ENCODE measurements at places on chromosomes 1 and 21.

GRCh38 chr21:25961042-25961441 is 209.5 kb downstream of the APP start:
- no peak for DNase-seq

- no peak for DNase-seq
Observed at GRCh38 chr1:152924191-152924590, 15.8 kb downstream of the IVL start.

DNA sequence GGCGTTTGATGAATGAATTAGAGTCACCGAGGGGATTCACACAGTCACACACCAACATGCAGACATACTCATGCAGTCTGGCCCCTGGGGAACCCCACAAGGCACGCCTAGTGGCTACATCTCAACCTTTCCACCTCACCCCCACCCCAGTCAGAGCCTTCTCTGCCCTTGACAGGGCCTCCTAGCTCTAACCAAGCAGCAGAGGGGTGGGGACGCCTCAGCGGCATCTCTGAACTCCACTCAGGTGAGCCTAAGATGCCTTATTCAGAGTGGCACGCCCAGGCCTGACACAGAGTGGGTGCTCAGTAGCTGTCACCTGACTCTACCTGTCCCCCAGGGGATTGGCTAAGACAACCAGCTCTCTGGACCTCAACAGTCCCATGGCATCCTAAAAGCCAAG is 3.7 kb upstream of the SDC3 start:
- no peak for DNase-seq

DNA sequence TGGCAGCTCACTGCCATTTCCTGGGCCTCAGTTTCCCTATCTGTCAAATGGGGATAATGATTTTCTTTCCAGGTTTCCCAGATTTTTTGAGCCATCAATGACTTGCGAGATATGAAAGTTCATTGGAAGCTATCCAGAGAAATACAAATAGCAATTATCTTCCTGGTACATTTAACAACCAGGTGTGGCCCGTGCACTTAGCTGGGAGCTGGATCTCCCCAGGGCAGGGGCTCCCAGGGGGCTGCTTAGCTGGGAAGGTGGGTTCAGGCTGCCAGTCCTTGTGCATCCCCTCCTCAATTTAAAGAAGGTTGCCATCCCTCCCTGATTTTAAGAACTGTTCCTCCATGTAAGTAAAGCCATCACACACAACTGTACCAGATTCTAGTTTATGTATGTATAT is 3.6 kb upstream of the TMEM54 start:
- DNase-seq, result no peak

GRCh38 chr1:248871837-248872401 is 13.0 kb upstream of the ZNF692 start:
- DNase-seq, result no peak

DNA sequence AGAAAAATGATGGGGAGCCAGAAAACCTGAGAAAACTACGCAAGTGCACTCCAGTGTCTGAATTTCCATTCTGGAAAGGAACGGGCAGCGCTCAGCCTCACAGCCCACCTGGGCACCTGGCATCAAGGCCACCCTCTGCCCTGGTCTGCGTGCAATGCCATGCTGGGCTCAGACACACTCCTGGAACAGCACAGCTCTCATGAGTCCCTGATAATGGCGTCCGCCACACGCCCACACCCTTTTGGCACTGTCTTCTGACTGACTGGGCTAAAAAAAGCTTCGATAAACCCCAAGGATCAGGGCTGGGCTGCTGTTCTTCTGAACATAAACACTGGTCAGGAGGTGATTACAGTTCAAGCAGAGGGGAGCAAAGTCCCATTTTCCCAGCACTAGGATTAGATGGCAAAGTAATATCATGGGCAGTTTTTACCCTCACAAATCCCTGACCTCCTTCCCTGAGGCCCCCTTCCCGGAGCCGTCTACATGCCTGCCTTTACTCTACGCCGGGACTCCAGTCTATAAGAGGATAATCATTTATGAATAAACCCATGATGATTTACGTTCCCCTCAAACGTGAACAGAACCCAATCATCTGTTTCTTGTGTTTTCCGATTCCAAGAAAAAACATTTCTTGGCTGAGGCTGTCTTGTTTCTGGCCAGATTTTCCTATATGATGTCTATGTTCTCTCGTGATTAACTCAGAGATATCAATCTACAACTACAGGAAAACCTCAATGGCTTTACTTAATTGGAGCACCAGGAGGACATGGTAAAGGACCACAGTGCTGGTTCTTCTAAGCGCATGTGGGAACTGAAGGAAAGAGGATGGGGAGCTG is 22.6 kb downstream of the RCAN1 start:
- no peak for DNase-seq

DNA sequence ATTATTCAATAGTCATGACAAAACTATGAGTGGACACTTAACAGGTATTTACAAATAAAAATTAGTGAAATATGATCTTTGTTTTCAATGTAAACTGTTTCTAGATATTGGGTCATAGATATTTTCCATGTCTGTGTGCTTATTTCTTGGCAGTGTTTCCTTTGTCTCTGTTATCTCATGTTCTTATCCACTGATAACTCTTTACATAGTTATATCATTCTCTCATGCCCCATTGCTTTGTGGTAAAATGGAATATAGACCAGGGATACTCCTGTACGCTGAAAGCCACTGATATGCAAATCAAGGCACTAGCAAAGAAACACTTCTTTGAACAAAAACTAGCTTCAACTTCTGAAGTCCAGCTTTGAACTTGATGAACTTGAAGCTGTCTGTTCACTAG is 113.1 kb downstream of the ITSN1 start:
- no peak for DNase-seq

GRCh38 chr1:14597343-14598006 is 1.0 kb upstream of the KAZN start:
- DNase-seq, result no peak

DNA sequence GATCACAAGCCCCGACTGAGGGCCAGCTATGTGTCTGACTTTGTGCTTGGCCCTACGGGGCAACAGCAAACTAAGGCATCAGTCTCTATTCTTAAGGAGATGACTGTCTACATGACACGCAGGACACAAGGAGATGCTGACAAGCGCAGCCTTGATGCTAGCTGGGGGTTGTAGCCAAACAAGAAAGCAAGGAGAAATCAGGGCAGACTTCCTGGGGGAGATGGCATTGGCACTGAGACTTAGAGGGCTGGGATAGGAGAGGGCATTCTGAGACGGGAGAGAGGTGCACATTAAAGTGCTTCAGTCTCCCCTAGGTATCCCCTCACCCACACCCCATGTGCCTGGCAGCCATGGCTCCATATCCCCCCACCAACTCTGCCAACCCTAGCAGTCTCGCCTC is 210.8 kb upstream of the POU3F1 start:
- DNase-seq, result no peak

DNA sequence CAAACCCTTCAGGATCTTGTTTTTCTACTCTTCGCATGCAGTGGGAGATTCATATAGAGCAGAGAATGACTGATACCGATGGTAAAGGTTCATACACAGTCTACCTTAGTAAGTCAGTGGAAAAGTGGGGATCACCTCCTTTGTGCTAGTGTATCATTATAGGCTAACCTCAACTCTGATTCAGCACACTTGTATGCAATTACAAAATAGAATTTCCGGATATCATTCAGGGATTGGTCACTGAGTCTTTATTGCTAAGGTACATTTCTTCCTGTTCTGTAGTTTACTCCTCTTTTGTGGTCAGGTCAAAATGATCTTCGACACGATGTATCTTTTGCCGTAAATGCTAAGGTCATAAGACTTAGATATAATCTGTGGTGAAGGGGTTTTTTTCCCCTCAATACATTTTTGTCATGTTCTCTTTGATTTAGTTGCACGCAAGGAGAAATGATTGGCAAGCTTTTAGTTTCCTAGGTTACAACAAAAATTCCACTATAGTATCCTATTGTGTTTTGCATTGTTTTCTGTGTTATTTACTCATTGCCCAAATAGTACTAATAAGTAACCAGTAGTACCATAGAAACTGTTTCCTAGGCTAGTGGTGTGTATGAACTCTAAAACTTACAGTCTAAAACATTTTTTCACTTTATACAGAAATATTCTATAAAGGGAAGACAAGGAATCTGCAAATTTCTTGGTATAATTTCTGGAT is 35.7 kb upstream of the PLA2G4A start:
- DNase-seq, result no peak

DNA sequence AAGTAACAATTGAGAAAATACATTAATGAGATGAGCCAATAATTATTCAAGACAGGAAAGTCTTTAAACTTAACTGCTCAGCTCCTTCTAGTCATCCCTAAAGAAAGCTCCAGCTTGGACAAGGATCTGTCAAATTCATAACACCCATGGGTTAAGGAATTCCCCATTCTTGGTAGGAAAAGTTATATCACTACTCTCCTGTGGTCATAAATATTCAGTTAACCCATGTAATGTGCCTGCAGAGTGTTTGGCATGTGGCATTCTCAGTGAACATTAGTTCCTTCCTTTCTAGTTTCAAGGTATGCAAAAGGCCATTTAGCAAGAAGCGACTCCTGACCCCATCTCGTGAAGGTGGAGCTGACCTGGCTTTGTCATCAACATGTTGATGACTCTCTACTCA is 76.7 kb upstream of the VCAM1 start:
- no peak for DNase-seq

GRCh38 chr1:81547261-81547911 is 253.3 kb upstream of the ADGRL2 start:
- no peak for DNase-seq

DNA sequence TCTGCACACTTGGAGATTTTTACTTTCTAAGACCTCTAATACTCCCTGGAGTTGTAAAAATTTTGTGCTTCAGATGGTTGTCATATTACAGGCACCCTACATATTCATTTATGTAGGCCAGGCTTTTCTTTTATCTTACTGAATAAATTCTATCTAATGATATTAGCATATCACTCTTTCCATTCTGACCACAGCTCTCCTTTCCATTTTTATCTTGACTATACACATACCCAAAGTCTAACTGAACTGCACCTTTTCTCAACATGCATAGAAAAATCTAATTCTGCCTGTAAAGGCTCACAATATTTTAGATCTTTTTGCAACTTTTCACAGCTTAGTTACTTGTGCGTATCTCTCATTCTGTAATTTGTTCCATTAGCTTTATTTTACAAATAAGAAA is 52.7 kb upstream of the TSHB start:
- DNase-seq, result no peak

Measured in activated CD8-positive, alpha-beta memory T cell treated with anti-CD3 and anti-CD28 coated beads for 4 hours (primary cell).